Retinal pigment epithelial cell (primary cell): ENCODE measurements at places on chromosomes 4 and X.

- no peak for DNase-seq
Measured at GRCh38 chrX:112889400-112889799, 48.8 kb upstream of the AMOT start.

DNA sequence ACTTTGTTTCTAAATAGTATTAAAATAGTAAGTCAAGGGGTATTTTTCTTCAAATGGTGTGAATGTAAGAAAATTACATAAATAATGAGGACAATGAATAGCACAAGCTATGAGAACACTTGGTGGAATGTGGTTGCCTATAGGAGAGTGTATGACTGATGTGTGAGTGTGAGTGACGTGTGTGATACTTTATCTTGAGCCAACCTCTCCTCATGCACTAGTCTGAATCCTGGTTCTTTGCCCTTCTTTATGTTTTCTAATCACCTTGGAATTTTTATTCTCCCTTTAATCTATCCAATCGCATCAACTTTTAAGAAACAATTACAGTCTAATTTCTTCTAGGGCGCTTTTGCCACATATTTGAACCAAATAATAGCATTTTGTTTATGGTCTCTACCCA lies 98.2 kb downstream of the YIPF7 start:
- peak; percentile 42 for DNase-seq

- no peak for DNase-seq
Measured at GRCh38 chr4:168569066-168569930, 72.4 kb downstream of the PALLD start.

DNA sequence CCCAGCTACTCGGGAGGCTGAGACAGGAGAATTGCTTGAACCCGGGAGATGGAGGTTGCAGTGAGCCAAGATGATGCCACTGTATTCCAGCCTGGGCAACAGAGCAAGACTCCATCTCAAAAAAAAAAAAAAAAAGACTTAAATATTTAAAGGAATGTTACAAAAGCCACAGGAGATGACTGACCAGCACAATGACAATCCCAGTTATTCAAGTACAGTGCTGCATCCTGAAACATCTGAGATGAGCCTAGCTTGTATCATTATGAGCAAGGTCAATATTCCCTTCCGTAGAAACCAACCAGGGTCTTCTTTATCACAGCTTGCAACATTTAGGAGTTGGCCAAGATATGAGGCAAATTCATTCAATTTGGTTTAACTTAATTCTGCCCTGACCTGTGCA lies 38.6 kb downstream of the LNX1 start:
- DNase-seq = no peak

DNA sequence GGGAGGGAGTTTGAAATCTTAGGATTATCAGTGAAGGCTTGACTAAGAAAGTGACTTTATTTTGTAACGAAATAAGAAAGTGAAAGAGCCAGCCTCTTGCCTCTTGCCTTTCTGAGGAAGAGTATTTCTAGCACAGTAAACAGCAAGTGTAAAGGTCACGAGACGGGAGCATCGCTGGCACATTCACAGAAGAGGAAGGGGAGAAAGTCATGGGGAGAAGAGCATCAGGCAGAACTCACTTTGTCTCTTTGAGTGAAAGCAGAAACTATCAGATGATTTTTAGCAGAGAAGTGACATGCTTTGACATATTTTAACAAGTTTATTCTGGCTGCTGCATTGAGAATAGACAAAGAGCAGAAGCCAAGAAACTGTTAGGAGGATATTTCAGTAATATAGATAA lies 313.8 kb downstream of the CAMK2D start:
- DNase-seq = no peak

GRCh38 chr4:142925161-142925560 lies 79.1 kb upstream of the INPP4B start:
- DNase-seq = no peak

GRCh38 chrX:38095971-38096529 lies 89.7 kb downstream of the SYTL5 start:
- DNase-seq = no peak

- no peak for DNase-seq
Measured at GRCh38 chrX:39819921-39820849, 277.6 kb downstream of the BCOR start.
